Caki2 (cell line): ENCODE measurements at places on chromosomes 5 and 9.

DNA sequence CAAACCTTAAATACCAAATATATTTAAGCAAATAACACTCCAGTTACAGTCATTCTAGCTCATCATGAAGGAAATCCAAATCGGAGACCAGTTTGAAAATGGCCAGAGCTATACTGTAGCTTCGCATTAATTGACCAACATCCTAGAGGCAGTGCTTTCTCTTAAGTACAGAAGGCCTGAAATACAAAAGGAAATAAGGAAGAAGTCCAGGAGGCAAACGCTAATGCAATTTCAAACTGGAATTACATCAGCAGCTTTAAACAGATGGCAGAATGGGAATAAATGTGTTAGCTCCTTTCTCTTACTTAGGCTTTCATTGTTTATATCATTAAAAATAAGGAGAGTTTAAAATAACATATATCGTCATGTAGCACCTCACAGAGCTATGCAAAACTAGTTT lies 197.0 kb downstream of the SEC61B start:
- no peak for DNase-seq

DNA sequence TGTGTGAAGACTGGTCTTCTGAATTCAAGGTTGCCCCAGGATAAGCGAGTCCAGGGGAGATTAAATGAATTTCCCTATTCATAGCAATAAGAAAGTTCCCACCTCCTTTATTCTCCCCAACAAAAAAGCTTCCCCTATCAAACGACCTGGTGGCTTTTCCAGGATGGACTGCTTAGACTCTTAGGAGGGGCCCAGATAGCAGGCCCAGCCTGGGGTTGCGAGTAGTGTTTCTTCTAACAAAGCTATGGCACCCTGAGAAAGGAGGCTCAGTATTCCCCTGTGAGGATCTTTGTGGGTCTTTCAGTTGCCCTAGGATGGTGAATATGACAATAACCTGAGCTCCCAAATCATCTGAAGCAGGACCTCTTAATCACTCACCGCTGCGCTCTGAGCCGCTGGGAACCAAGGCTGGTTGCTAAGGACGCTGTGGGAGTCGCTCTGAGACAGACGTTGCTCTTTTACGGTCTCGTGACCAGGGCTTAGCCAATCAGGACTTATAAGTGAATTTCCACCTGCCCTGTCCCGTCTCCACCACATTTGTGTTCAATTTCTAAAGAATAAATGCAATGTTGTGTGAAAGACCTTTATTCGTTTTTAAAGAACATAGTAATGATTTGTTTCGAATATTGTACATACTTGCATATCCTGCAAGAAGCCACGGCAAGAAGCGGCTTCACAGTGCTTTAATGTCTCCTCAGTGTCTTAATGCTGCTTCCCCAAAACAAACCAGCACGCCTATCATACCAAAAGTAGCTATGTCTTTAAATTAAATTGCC lies at the start of gene TMEM232:
TMEM232 (minus strand) TSS at position 423 of the 776 bp plus-strand sequence. CDS start 59,319 bp downstream, outside the sequence.
- peak; percentile 60 for DNase-seq

DNA sequence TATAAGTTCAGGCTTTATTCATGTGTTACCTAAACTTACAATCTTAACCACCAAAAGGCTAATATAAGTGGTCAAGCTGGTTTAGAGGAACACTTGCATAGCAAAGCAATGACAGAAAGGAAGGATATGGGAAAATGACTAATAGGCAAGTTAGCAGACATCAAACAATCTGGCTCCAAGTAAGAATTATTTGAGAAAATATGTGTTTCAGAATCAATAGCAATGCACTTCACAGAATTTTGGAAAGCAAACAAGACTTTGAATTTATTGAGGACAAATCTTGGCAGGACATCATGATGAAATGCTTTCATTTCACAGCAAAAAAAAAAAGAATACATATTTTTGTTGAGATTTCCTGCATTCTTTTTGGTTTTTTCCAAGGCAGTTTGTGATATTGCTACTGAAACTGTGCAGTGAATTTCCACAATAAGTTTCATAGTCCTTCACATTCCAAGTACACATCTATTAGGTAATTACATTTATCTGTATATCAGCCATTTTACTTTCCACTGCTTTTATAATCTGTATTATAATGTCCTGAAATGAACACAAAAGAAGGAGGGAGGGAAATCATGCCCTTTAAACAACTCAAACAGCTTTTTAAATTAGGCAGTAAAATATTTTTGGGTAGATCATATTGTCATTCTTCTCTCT lies 417.9 kb downstream of the NR2F1-AS1 start:
- DNase-seq = no peak

GRCh38 chr5:129905473-129906176 lies 1.4 kb downstream of the CHSY3 start:
- DNase-seq = no peak

- DNase-seq = no peak
Observed at GRCh38 chr5:126464959-126465358, 41.8 kb downstream of the GRAMD2B start.

DNA sequence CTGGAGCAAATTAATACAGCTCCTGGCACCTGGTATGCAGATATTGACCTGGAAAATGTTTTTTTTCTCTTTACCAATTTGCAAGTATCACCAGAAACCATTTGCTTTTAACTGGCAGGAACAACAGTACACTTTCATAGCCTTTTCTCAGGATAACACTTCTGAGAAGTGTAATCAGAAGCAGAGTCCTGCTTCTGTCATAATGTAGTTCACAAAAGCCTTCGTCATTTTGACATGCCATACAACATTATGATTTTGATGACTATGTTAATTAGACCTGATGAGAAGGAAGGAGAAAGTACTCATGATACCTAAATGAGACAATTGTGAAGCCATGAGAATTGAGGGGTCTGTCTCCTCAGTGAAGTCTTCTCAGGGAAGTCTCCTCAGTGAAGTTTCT lies 41.1 kb upstream of the CARTPT start:
- DNase-seq = no peak

GRCh38 chr5:92554447-92555085 lies 1026.5 kb downstream of the NR2F1-AS1 start:
- DNase-seq = no peak

DNA sequence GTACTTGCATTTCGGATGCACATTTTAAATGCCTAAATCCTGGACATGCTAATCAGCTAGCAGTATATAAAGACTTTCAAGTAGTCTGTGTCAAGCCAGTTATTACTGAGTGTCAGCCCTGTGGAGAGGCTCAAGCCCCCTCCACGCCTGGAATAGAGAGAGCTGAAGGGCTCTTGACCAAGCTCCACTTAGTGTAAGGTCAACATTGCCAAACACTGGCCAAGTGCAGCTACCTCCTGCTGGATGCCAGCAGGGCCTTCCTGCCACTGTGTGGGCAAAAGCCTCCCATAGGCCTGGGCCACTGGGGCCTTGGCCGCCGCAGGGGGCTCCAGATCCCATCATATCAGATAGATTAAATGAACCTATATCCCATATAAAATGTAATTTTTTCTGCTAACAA lies 239.4 kb upstream of the PANK3 start:
- no peak for DNase-seq

DNA sequence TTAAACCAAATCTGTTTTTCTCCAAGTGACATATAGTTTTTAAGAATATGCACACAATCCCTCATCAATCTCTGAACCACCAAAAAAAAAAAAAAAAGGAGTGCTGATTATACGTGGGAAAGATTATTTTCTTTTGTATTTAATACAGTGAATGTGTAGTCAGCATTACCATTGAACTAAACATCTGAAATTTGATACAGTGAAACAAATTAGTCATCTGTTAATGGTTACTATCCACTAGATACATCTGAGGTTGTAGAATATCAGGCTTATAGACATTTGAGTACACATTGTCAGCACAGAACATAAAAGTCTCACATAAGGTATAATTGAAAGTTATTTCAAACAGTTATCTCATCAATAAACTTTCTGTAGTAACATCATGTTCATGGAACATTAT lies 87.0 kb downstream of the SLF1 start:
- peak; percentile 29 for DNase-seq
